ENCODE measurements at places on chromosomes 5 and 9. TPM values are rescaled to one million over a fixed set of nuclear protein-coding genes. Genes with fewer than 3 reads are reported as not detected.
A peak's percentile ranks its signal among the peaks of the same experiment; 100 is the strongest.

DNA sequence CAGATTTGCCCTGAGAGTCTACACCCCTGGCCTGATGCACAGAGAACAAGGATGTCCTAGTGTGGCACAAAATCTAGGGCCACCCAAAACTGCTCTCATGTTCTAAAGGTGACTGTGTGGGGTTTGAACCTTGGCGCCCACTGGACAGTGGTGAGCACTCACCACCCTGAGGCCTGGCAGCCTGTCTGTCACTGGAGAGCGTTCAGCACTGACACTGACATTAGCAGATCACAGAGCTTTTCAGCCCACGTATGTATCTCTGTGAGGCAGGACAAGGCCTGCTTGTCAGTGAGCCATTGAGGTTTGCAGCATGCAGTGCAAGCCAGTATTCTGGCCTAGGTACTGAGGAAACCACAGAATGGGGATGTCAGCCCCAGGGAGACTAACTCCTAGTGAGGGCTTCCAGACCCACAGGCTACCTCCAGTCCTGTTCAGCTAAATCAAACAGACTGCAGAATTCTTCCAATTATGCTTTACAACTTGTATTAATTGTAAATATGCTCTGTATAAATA, 38.9 kb upstream of the SLC2A8 start:
- no peaks in the 10 kb centered on the region for H3K4me1 ChIP-seq
- no peak overlapping the region for H3K27ac ChIP-seq
- H3K27me3 ChIP-seq, result peaks cover 10% of the 10 kb centered on the region
- no peak overlapping the region for H3K4me3 ChIP-seq
- H3K36me3 ChIP-seq, result no peaks in the 10 kb centered on the region

- no peak for DNase-seq
- peak overlapping the region; percentile 81 for H3K27ac ChIP-seq
- peaks cover 12% of the 10 kb centered on the region for H3K36me3 ChIP-seq
Observed at GRCh38 chr5:177445917-177446199, 756 bp upstream of the PRR7 start.

- no peak overlapping the region for H3K27ac ChIP-seq
- DNase-seq, result no peak
- no peak overlapping the region for H3K4me3 ChIP-seq
- H3K27me3 ChIP-seq, result no peaks in the 10 kb centered on the region
Observed at GRCh38 chr9:68458918-68459317, 81.8 kb downstream of the TMEM252 start.

GRCh38 chr5:152641970-152642805, 237.1 kb upstream of the NMUR2 start:
- H3K36me3 ChIP-seq, result no peaks in the 10 kb centered on the region
- no peaks in the 10 kb centered on the region for H3K4me1 ChIP-seq
- H3K27ac ChIP-seq, result no peak overlapping the region
- H3K27me3 ChIP-seq, result no peaks in the 10 kb centered on the region
- H3K4me3 ChIP-seq, result no peak overlapping the region
- DNase-seq, result no peak

GMCL2 gene
- total RNA-seq, result not detected

DNA sequence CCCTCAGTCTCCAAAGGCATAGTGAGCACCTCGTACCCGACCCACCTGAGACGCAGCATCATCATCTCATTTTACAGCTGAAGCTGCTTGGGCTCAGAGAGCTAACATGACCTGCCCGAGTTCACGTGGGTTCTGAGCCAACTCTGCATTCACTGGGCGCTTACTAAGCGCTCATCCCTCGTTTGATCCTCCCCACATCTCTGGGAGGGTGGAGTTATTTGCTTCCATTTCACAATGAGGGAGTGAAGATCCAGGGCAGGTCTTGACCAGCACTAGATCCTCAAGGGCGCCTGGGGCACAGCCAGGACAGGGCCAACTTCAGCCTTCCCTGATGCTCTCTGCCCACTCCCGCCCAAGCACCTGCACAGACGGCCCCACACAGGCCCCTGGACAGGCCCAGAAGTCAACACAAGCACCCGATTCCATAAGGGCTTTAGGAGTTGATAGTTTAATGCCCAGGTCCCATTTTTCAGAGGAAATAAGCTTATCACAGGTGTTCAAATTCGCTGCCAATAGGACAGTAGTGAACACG, 80.8 kb downstream of the HRH2 start:
- H3K4me1 ChIP-seq, result no peaks in the 10 kb centered on the region
- DNase-seq, result no peak
- no peak overlapping the region for H3K4me3 ChIP-seq
- no peaks in the 10 kb centered on the region for H3K36me3 ChIP-seq
- H3K27ac ChIP-seq, result no peak overlapping the region

DNA sequence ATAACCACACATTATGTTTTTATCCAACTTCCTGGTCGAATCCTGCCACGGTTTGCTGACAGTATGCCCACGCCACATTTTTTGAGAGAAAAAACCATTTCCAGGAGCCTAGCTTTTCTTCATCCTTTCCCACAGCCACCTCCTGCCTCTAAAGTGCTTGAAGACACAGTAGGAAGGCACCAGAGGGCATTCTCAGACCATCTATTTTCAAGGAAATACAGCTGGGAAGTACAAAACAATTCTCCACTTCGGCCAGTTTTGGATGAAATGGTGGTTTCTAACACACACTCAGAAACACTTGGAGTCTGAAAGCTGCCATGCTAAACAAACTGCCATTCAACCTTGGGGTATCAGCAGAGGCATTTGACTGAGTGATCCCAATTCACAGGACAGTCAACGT, 86.3 kb upstream of the RPS23 start:
- no peak overlapping the region for H3K27ac ChIP-seq
- no peak for DNase-seq
- peaks cover 25% of the 10 kb centered on the region for H3K4me1 ChIP-seq
- no peak overlapping the region for H3K4me3 ChIP-seq
- H3K27me3 ChIP-seq, result no peaks in the 10 kb centered on the region
- no peaks in the 10 kb centered on the region for H3K36me3 ChIP-seq

DNA sequence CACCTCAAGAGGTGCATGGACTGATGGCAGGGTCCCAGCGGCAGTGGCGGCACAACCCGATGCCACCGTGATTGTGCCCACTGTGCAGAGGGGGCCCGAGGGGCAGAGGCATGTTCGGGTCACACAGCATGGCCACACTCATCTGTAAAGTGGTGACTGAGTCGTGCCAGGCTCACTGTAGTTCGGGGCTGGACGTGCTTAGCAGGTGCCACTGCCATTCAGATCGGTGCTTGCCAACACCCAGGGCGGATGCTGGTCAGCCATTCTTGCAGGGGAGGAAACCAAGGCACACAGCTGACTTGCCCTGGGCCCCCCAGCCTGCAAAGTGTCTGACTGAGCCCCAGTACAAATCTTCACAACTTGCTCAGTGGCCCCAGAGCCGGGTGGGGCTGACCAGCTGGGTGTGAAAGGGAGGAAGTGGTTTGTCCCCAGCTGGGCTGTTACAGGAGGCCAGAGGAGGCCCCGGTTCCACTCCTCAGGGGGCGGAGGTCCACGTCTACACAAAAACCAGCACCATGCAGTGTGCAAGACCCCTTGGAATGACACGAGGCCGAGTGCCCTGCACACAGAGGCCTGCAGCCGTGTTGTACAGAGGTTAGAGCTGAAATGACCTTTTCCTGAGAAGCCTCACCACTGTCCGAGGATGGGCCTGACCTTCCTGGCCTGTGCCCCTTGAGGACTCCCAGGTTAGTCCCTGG, 17.9 kb downstream of the FGD3 start:
- DNase-seq, result peak; percentile 67
- peak overlapping the region; percentile 100 for H3K27ac ChIP-seq
- peaks cover 40% of the 10 kb centered on the region for H3K36me3 ChIP-seq
- no peaks in the 10 kb centered on the region for H3K27me3 ChIP-seq

ARAP3 gene
- total RNA-seq, result 5.2 TPM

- no peak overlapping the region for H3K4me3 ChIP-seq
- H3K36me3 ChIP-seq, result no peaks in the 10 kb centered on the region
- no peak for DNase-seq
- no peaks in the 10 kb centered on the region for H3K27me3 ChIP-seq
- H3K4me1 ChIP-seq, result peaks cover 86% of the 10 kb centered on the region
- peak overlapping the region; percentile 80 for H3K27ac ChIP-seq
Observed at GRCh38 chr5:56837381-56837780, 22.0 kb downstream of the MAP3K1 start.

DNA sequence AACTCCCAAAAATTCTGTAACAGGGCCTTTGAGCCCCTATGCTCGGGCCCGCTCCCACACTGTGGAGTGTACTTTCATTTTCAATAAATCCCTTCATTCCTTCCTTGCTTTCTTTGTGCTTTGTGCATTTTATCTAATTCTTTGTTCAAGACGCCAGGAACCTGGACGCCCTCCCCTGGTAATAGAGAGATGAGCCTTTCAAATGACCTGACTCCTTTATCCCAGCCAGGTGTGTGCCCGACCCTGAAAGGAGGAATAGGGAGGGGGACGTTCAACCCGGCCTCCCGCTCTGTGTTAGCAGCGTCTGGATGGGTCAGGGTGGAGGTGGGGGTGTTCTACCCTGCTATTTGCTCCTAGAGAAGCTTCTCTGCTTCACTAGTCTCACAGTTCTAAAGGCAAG, 53.9 kb downstream of the FXN start:
- DNase-seq, result no peak
- no peaks in the 10 kb centered on the region for H3K36me3 ChIP-seq
- H3K4me1 ChIP-seq, result no peaks in the 10 kb centered on the region
- H3K27me3 ChIP-seq, result no peaks in the 10 kb centered on the region
- H3K4me3 ChIP-seq, result no peak overlapping the region

ELOVL7 gene
- 0.34 TPM for total RNA-seq

GRCh38 chr9:133050142-133050541, 11.6 kb upstream of the CEL start:
- DNase-seq, result no peak
- peaks cover 34% of the 10 kb centered on the region for H3K36me3 ChIP-seq
- no peaks in the 10 kb centered on the region for H3K4me1 ChIP-seq
- no peak overlapping the region for H3K4me3 ChIP-seq

DNA sequence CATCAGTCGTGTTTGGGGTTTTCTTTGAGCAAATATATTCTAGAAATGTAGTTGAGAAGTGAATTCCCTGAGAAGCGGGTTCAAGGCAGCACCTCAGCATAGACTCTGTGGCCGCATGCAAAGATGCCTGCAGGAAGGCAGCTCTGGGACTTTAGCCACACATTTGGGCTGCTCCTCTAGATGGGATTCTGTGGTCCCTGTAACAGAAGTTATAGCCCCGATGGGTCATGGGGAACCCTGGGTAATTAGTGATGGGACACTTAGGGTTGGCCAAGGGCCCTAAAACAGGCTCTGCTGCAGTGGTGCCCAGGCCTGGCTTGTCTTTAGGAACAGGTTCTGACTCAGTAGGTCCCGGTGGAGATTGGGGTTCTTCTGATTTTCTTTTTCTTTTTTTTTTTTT, 36.8 kb downstream of the PHF2 start:
- H3K4me1 ChIP-seq, result peaks cover 21% of the 10 kb centered on the region
- H3K4me3 ChIP-seq, result no peak overlapping the region
- no peaks in the 10 kb centered on the region for H3K27me3 ChIP-seq
- DNase-seq, result no peak
- peak overlapping the region; percentile 18 for H3K27ac ChIP-seq

DOCK8 gene
- total RNA-seq, result 140 TPM

DNA sequence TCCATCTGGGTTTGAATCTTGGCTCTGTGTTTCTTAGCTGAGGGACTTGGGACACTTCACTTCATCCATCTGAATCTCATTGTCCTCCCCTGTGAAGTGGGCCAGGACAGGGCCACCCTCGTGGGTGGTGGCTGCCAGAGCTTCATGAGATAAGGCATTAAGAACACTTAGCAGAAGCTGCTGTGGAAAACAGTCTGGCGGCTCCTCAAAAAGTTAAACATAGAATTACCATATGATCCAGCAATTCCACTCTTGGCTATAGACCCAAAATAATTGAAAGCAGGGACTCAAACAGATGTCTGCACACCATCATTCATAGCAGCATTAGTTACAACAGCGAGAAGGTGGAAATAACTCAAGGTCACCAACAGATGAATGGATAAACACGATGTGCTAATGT, 42.4 kb upstream of the GGTA1 start:
- H3K27me3 ChIP-seq, result peaks cover 11% of the 10 kb centered on the region
- H3K4me1 ChIP-seq, result no peaks in the 10 kb centered on the region
- H3K36me3 ChIP-seq, result no peaks in the 10 kb centered on the region
- H3K4me3 ChIP-seq, result no peak overlapping the region
- no peak overlapping the region for H3K27ac ChIP-seq

- H3K36me3 ChIP-seq, result no peaks in the 10 kb centered on the region
- peaks cover 27% of the 10 kb centered on the region for H3K27me3 ChIP-seq
- no peak for DNase-seq
- H3K4me3 ChIP-seq, result no peak overlapping the region
- H3K4me1 ChIP-seq, result peaks cover 14% of the 10 kb centered on the region
Observed at GRCh38 chr9:69817202-69817601, 3.4 kb upstream of the CFAP95 start.

ABO gene
- not detected for total RNA-seq

C9orf85 gene
- total RNA-seq, result 7.3 TPM

GRCh38 chr5:14040542-14040941, 96.1 kb upstream of the DNAH5 start:
- H3K4me1 ChIP-seq, result peaks cover 2% of the 10 kb centered on the region
- H3K36me3 ChIP-seq, result no peaks in the 10 kb centered on the region
- H3K27me3 ChIP-seq, result peaks cover 1% of the 10 kb centered on the region
- H3K27ac ChIP-seq, result no peak overlapping the region

DNA sequence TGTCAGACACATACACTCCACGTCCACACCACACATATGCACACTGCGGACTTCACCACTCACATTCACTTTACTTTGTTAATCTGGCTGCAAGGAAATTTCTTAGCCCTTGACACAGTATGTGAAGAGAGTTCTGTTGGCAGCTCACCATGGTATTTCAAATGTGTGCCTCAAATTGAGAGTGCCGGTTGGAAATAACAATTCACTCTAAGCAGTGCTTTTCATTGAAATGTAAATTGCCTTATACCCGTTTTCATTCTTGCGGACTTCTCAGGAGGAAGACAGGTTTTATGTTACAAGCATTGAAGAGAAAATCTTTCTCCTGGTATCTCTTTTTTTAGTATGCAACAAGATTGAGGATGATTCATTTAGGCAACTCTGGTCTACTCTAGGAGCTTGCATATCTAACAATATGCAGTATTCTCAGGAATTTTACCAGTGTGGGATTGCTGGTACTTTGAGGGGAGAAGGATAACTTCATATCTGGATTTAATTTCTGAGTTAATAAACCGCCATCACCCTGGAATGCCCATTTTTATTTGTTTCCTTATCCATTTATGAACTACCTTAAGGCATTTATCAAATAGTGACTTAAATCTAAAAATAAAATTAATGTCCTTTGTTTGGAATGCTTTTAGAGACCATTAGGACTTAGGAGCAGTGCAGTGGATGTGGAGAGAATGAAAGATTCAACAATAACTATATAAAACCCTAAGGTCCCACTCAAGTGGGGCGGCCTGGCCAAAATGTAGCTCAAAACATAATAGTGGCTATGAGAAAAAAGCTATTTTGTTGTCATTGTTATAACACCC, 87.0 kb downstream of the IQGAP2 start:
- H3K4me1 ChIP-seq, result peaks cover 45% of the 10 kb centered on the region
- peaks cover 8% of the 10 kb centered on the region for H3K36me3 ChIP-seq
- DNase-seq, result no peak
- no peak overlapping the region for H3K27ac ChIP-seq
- no peaks in the 10 kb centered on the region for H3K27me3 ChIP-seq

TJP2 gene
- total RNA-seq, result 12.9 TPM

SPAG8 gene
- total RNA-seq, result 1.1 TPM

GRCh38 chr9:134730011-134730760, 88.6 kb downstream of the COL5A1 start:
- no peak overlapping the region for H3K27ac ChIP-seq
- peaks cover 3% of the 10 kb centered on the region for H3K4me1 ChIP-seq
- H3K4me3 ChIP-seq, result no peak overlapping the region
